ENCODE measurements at places on chromosomes 7 and 10.

GRCh38 chr10:24438800-24439199 lies 229.9 kb downstream of the KIAA1217 start:
- no peak for DNase-seq

DNA sequence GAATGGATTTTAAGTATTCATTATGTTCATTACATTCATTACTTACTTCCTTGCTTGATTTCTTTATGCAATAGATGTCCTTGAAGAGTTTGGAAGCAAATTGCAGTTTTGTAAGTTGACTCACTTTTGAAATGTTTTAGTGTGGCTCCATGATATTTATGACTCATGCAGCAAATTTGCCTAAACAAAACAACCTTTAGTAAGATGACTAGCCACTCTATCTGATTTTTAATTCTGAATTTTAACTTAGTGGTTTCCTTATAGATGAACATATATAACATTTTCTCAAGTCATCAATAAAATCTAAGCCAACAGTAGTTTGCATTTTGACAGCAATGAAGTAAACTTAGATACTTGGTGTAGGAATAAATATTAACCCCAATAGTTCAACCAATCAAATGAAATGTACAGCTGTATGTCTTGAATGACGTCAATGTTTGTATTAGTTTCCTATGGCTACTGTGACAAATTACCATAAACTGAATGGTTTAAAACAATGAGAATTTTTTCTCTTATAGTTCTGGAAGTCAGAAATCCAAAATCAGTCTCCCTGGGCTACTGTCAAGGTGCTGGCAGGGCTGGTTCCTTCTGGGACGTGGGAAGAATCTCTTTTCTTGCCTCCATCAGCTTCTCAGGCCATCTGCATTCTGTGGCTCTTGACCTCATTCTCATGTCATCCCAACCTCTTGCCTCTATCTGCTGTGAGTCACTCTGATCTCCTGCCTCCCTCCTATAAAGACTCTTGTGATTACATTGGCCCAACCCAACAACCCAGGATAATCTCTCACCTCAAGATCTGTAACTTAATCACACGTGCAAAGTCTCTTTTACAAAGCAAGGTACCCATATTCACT lies 73.4 kb downstream of the AHR start:
- DNase-seq = no peak

DNA sequence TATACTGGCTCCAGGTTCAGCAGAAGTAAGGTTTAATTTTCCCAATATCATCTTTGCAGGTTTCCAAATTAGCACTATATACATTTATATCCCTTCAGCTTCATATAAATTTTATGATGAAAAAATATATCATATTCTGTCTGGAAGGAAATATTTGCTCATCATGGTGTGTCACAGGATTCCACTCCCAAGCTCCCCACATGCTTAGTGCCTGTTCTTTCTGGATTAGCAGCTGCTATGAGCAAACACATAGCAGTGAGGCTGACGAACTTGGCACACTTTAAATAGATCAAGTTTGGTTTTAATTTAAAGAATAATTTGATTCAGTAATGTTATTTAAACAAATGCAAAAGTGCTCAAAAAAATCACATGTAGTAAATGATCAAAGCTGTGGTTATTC lies 251.9 kb downstream of the AGMO start:
- DNase-seq = no peak

DNA sequence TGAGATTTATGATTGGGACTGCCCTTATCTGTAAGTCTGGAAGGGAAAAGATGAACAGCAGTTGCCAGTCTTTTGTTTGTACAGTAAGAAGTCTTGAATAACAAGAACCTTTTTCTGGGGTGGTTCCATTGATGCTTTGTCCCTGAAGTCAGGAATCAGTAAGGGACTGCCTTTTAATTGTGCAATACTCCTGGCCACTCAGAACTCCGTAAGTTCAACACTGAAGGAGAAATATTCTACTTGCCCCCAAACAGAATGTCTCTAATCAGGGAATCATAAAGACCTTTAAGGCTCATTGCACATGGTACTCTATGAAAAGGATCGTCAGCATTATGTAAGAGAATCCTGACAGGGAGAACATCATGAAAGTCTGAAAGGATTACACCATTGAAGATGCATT lies 361.4 kb downstream of the EXOC4 start:
- DNase-seq = no peak

GRCh38 chr7:8765374-8765773 lies 332.0 kb downstream of the NXPH1 start:
- DNase-seq = no peak

DNA sequence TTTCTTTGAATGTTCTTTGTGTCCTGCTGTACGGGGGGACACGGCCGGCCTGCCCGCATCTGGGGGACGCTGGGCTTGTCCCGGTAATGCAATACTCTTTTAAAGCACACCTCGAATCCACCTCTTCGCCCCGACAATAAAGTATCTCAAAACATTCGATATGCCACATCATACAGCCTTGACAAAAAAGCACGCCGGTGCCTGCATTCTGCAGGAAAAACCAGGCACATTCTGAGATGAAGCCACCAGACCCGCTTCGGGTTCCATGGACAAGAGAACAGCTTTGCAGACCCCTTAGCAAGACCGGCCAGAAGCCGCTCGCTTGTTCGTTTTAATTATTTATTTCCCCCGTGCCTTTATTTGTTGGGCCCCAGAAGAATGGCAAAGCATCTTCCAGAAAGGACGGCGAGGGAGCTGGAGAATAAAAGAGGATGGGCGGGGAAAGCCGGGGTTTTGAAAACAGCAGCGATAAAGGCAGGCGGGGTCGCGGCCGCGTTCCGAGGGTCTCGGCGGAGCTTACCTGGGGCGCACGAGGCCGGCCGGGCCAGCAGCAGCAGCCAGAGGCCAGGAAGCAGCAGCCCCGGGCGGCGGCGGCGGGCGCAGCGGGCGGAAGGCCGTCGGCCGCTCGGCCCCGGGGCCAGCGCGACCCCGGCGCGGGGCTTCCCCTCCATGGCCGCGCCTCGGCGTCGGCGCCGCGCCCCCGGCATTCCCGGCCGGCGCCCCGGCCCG lies 462 bp downstream of the KIAA1549 start:
- DNase-seq = no peak

- no peak for DNase-seq
Measured at GRCh38 chr10:74530981-74531380, 295.4 kb upstream of the KAT6B start.

DNA sequence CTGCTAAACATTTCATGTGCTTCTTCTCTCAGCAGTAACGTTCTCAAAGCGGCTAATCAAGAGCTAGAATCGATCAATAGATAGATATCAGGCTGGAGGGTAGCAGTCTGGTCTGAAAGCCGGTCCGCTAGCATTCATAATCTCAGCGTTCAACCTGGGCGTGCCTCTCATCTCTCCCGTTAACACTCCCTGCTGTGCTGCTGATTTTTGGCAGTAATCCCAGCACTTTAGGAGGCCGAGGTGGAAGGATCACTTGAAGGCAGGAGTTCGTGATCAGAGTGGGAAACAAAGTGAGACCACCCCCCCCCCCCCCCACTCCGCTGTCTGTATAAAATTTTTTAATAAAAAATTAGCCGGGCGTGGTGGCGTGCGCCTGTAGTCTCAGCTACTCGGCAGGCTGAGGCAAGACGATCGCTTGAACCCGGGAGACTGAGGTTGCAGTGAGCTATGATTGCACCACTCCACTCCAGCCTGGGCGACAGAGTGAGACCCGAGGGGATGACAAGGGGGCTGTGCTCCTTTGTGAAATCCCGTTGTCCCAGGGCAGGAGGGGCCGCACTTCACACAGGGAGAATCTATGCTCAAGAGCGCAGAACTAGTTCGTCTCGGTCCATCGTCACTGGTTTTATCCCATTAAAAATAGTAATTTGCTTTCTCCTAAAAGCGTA lies 624 bp upstream of the CEP55 start:
- DNase-seq = no peak

- DNase-seq = no peak
Measured at GRCh38 chr10:77082601-77083252, 554.9 kb downstream of the KCNMA1 start.

DNA sequence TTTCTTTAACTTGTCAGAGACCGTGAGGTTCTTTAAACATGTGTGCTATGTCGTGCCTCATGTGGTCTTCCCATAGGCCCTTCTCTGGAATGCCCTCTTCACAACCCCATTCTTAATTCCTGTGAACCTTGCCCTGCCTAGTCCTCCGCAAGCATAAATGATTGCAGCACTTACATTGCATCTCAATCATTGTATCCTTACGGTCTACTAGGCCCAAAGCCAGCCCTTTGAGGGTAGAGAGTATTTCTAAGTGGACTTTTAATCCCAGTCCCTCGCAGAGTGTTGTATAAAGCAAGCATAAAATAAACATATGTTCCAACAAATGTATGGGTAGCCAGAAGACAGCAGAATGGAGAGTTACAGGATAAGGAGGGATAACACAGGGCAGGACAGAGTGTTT lies 92.1 kb upstream of the FAM133B start:
- DNase-seq = no peak

GRCh38 chr7:158023157-158023556 lies 564.5 kb downstream of the PTPRN2 start:
- DNase-seq = no peak

DNA sequence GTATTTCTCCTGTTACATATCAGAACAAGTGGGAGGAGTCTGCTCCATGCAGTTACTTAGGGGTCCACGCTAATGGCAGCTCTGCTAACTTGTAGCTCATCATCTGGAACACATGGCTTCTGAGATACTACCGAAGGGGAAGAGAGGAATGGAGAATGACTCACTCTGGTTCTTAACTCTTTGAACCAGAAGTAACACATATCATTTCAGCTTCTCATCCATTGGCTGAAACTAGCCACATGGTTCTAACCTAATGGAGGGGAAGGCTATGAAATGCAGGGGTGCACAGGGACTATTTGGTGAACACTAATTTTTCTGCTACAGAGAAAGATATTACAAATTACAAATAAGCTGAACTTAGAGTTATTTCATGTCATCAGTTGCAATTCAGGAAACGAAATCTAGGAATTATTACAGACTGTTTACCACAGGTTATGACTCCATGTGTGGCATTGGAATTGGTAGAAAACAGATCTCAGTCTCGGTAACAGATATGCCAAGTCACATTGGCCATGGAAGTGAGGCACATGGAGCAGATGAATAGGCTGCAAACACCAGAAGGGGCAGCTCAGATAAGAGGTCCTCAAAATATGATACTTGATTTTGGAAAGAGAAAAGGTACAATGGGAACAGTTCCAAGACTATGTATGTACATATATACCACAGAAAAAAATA lies 9.4 kb upstream of the KAT6B start:
- no peak for DNase-seq

- DNase-seq = no peak
Measured at GRCh38 chr7:2465928-2466327, 10.3 kb downstream of the GRIFIN start.

GRCh38 chr10:47371629-47372485 lies 12.2 kb downstream of the ZNF488 start:
- DNase-seq = no peak

DNA sequence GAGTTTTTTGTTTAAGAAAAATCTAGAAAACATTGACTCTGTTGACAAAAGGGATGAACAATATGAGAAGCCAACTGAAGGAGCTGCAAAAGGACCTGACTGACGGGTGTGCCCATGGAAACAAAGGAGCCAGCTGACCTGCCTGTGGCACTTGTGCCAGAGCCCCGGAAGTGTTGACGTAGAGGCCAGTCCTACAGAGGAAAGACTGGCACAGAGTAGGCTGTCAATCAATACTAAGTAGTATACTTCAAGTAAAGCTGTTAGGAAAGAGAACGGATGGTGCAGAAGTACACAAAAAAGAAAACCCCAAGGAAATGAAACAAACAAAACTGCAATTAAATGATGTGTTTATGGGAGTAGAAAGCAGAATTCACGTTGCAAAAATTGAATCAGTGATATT lies 19.0 kb upstream of the ABI1 start:
- DNase-seq = no peak

DNA sequence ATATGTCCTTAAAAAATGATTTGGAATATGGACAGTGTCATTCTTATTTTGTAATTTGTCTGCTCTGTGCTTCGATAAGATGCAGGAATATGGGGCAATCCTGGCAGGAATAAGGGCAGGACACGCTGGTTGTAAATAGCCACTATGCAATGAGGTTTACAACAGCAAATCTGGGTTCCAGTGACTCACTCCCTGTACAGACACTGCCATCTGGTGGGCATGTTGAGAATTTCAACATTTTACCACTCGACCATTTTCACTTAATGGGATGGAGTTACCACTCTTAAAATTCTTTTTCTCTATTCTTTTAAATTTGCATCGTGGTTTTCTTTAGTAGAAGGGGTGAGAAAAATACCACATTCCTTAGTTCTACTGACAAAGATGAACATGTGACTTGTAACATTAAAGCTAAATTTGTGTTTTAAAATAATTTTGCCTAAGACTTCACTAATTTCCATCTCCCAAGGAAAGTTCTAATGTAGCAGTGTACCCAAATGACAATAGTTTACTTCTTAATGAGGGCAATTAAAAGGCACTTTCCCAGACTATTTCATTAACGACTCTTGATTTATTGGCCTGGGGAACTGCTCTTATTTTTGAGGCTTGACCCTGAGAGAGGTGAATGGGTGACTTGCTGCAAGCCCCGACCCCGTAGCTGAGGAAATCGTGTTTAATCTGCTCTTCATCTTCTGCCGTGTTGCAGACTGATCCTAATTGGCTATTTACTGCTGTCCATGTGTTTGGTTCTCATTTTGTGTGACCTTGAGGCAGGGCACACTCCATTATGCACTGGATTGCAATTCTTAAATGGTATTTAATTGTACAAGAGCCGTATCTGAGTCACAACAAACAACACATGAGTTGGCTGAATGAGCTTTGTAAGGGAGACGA lies 173.6 kb upstream of the IMMP2L start:
- DNase-seq = peak; percentile 41

GRCh38 chr7:24630596-24630995 lies 57.3 kb downstream of the PALS2 start:
- no peak for DNase-seq

GRCh38 chr7:38934536-38934935 lies 25.5 kb upstream of the VPS41 start:
- DNase-seq = no peak

DNA sequence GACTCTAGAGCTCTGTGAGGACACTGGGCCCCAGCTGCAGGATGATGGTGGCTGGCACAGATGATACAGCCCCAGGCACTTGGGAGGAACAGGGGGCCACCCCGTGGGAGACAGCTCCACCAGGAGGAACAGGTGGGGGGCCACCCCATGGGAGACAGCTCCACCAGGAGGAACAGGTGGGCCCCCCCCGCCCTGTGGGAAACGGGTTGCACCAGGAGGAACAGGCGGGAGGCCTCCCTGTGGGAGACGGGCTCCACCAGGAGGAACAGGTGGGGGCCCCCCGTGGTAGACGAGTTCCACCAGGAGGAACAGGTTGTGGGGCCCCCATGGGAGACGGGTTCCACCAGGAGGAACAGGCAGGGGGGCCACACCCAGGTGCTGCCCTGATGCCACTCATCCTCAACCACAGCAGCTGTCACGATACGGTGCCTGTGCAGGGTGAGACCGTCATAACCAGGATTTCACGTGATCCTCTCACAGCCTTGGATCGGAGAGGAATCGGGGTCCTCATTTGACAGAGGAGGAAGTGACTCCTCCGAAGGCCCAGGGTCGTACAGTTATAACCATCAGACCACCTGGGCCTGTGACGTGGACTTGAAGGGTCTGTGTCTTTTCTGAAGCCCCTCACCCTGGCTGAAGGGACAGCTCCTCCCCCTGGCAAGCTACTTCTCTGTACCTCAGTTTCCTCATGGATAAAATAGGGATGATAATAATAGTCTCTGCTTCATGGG lies 49.2 kb upstream of the NANOS1 start:
- no peak for DNase-seq
